ENCODE measurements at places on chromosomes 1 and 21.
A peak's percentile ranks its signal among the peaks of the same experiment; 100 is the strongest.

- no peak for DNase-seq
These were observed 151.7 kb upstream of the HMGB4 start for GRCh38 chr1:33712186-33712585.

GRCh38 chr1:24222793-24223192 is 35.7 kb upstream of the IFNLR1 start:
- no peak for DNase-seq

DNA sequence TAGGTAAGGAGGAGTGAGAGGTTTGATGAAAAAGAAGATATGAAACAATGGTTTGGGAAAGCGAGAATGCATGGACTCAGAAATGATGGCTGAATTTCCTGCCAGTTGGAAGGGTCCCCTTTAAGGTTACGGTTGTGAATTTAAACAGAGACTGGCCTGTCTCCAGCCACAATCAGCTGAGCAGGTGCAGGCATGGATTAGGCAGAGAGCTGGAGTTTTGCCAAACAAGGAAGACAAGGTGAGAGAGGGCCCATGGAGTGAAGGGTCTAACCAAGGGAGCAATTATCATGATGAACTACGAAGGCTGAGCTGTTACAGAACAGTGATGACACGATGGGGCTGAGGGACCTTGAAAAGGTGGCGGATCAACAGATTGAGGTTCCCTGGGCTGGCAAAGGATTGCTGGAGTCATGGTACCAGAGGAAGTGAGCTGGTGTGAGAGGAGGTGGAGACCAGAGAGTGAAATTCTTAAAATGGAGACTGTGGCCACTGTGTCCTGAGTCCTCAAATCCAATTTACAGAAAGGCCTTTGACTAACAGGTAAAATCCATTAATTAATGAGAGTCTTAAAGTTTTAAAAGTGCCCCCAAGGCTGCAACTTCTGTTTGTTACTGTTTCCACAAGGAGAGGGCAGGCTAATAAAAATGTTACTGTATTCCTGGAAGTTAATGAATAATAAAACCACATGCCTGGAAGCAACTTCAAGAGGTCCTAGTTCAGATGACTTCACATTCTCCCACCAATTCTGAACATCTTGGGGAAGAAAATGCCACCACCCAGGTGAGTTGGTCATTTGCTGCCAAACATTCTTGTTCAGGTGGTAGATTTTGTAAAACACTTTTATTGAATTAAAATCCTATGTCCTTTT is 41.5 kb downstream of the LHX9 start:
- no peak for DNase-seq

GRCh38 chr1:192654591-192655251 is 18.8 kb downstream of the RGS13 start:
- DNase-seq: peak; percentile 89

DNA sequence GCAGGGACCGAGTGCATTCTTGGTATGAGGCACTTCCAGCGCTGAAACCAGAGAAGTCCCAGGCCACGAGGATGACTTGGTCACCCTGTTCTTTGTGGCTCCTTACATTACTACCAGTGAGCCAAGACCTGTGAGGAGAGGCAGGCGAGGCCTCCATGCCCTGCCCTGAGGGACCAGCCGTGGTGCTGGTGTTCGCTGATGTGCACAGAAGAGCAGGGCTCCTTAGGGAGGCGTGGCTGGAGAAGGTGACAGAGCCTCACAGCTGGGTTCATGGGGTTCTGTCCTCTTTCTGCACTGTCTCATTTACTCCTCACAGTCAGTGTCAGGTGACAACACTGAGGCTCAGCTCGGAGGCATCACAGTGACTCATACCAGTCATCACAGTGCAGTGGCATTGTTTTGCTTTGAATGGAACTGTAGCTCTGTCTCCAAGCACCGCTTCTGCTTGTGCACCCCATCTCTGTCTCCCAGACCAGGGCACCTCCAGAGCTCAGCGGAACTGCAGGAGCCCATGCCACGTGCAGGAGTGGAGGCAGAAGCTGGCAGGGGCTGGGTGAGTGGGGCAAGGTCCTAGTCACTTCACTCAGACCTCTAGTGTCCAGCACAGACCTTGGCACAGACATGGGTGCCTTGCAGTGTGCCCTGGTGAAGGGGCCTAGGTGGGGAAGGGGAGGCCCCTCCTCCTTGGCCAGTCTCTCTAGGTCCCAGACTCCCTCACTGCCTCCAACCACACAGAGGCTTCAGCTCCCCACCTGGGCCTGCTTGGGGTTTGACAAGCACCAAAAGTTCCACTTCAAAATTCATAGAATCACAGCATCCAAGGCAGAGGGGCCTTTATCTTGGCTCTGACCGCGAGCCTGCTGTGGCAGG is 310.9 kb downstream of the MATN1 start:
- DNase-seq: no peak

GRCh38 chr1:206572835-206573234 is 39.4 kb downstream of the EIF2D start:
- DNase-seq: no peak

DNA sequence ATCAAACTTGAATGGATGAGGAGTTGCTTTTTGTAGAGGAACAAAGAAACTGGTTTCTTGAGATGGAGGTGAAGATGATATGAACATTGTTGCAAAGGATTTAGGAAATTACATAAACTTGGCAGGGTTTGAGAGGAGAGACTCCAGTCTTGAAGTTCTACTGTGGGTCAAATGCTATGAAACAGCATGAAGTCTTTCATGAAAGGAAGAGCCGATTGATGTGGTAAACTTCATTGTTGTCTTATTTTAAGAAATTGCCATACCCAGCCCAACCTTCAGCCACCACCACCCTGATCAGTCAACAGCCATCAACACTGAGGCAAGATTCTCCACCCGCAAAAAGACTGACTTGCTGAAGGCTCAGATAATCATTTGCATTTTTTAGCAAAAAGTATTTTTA is 52.2 kb downstream of the SIPA1L2 start:
- no peak for DNase-seq

DNA sequence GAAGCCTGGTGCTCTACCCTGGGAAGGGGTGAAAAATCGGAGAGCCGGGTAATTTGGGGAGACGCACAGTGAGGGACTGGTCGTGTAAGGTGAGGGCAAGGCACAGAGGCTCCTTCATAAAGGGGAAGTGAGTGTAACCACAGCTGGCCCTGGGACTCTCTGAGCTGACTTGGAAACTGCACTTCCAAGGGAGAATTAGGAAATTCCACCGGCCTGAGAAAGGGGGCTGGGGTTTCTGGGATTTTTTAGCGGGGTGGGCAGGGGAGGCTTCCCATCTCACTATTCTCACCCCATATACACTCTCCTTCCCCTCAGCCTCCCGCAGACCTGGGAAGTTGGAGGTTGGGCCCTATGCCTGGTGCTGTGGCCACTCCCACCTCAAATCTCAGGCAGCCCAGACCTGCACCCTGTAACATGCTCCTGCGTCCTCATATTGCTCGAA is 88.3 kb upstream of the IPO9 start:
- no peak for DNase-seq

DNA sequence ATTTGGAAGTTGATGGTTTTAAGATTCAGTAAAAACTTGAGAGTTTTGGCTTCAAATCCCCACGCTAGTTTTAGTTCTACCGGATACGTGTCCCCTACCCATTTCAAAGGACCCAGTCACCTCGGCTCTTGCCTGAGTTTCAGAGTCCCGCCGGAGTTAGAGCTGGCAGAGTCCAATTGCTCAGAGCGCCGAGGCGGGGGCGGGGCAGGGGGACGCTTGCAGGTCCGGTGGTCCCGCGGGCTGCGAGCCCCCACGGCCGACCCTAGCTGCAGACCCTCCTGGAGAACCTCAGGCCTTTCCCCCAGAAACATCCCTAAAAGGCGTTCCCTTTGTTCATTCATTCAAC is 765 bp upstream of the VPS45 start:
- no peak for DNase-seq

- DNase-seq: no peak
These were observed 32.9 kb upstream of the UTS2 start for GRCh38 chr1:7885513-7886404.

DNA sequence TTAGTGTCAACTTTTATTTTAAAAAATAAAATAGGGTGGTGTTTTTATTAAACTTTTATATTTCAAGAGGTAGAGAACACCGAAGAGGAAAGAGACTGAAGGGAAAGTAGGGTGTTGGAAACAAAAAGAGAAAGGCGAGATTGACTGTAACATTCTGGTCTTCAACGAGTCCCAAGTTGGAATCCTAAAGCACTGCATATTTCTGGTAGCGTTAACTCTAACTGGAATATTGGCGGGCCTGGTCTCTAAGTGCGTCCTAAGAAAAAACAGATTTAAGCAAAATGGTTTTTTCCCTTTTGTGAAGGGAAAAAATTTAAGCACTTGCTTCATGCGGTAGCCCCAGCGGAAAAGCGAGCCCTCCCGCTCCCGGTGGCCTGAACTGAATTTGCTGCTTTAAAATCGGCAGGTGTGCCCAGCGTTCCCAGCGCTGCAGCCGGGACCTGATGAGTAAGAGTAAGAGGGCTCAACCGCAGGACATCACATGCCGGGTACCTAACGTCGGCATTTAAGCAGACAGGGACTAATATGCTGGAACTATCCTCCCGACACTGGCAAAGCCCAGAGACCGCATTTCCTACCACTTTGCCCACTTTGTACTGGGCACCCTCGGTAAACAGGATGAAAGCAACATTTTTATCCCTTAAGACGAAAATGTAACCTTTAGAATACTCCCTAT is 30.5 kb upstream of the NFIA start:
- DNase-seq: no peak

DNA sequence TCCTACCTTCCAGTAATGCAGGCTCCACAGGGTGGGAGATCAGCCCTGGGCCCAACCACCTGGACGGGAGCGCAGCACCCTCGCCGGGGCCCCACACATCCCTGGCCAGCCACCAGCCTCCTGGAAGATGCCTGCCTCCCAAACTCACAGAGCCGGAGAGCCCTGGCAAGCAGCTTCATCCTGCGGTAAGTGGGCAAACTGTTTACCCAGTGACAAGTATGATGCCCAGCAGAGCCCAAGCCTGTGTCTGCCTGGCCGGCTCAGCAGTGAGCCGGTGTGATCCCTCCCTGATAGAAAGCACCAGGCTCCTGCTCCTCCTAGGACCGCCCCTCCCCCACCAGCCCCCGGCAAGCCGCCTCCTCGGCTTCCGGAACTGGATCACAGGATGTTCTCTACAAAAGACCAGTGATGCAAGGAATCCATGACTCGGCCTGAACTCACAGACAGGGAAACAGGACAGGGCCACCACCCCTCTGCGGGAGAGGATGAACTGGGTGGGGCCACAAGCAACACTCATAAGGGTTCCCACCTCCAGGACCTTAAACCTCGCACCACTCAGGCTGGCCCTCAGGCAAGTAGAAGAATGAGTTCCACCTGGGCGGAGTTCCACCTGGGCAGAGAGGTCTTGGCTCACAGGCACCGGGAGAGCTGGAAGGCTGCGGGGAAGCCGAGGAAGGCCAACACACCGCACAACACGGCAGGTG is 7.9 kb downstream of the ACOT7 start:
- DNase-seq: peak; percentile 91

DNA sequence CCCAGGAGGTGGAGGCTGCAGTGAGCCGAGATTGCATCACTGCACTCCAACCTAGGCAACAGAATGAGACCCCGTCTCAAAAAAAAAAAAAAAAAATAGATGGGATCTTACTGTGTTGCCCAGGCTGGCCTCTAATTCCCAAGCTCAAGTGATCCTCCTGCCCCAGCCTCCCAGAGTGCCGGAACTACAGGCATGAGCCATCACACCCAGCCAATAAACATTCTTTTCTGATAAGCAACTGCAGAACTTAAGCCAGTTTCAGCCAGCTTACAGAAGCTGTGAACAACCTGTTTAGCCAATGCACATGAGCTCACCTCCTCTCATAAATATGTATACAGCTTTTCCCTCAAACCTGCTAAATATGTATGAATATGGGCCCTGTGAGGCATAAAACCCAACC is 3.1 kb upstream of the MIIP start:
- no peak for DNase-seq

- DNase-seq: peak; percentile 50
These were observed 160.9 kb downstream of the GABPA start for GRCh38 chr21:25895565-25896205.

- DNase-seq: peak; percentile 71
These were observed 369.6 kb upstream of the USP24 start for GRCh38 chr1:55584526-55585401.

GRCh38 chr1:21300774-21301173 is 10.5 kb upstream of the ECE1 start:
- no peak for DNase-seq
